ENCODE measurements at places on chromosomes 6 and 20.

DNA sequence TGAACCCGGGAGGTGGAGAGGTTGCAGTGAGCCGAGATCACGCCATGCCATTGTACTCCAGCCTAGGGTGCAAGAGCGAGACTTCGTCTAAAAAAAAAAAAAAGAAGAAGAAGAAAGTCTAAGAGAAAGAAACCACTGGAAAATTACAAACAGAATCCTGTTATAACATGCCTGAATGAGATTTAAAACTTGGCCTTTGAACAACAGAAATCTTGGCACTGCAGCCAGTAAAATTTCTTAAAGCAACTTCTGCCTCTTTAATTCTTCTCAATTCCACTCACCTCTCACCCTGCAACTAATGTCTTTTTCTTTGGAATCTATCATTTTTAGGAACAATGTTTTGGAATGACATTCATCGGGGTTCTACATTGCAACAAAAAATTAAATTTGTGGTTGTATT is 26.3 kb downstream of the PM20D2 start:
- DNase-seq: no peak

DNA sequence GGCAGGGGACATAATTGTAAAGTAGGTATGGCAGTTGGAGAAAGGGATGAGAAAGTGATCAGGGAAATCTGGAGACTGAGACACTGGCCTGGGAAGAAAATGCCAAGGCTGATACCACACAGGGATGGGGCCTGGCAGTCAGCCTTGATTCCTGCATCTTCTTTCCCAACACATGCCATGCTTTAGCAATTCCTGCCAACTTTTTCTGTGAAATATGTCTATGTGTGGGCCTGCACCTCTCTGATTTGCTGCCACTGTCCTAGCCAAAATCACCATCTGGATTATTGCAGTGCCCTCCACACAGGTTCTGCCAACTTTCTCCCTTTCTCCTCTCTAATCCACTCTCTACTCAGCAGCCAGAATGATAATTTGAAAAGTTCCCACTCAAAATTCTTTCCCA is 759.8 kb upstream of the CITED2 start:
- DNase-seq: no peak

GRCh38 chr6:7512320-7512719 is 29.2 kb upstream of the DSP start:
- no peak for DNase-seq

- no peak for DNase-seq
Measured at GRCh38 chr20:1376007-1376406, 16.8 kb downstream of the FKBP1A start.

- DNase-seq: no peak
Measured at GRCh38 chr6:23797041-23797440, 329.0 kb upstream of the NRSN1 start.

- DNase-seq: no peak
Measured at GRCh38 chr6:168905451-168906090, 348.1 kb downstream of the THBS2 start.

DNA sequence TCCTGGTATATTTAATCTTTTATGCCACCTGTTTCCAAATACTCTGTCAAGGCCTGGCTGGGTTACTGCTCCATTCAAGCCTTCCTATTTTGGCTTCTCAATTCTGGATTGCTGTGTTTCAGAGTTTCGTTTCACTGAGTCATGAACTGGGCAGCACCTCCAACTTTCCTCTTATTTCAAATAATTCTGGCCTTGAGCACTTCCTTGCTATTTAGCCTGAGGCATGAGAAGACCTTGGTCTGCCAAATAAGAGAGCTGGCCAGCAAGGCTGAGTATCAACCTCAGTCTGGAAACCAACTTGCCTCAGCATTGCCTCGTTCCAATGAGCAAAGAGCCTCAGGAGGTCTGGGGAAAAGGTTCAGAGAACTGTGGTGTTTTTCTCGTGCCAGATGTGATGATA is 66.6 kb downstream of the TNFAIP3 start:
- DNase-seq: peak; percentile 97

DNA sequence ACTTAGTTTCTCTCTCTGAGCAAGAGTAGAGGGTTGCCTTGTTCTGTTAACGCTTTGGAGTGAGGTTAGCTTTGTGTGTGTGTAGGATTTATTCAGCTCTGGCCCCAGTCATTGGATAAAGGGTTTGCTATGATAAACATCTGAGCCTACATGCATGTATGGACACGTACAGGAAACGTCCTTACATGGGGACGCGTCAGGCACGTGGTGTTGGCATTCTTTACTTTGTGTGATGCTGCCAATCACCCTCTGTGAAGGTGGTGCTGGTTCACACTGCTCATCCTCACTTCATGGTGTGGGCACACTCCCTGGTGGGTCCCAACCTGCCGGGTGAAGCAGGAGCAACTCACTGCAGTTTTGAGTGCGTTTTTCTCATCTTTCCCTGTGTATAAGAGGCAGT is 53.4 kb upstream of the CD93 start:
- no peak for DNase-seq

DNA sequence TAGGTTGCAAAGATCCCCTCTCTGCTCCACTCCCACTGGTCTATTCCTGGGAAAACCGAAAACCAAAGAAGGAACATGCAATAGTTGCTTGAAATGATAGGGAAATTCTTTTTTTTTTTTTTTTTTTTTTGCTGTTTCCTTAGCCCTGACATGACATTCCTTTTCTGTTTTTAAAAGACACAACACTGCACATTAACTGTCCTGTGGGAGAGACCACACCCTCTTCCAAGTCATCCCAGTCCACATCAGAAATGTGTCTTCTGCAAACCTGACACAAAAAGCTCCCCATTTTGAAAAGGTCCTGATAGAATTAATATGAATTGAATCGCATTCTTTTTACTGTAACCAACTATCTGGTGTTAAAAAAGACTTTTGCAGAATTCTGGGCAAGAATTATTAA is 43.4 kb upstream of the RIPOR2 start:
- no peak for DNase-seq

DNA sequence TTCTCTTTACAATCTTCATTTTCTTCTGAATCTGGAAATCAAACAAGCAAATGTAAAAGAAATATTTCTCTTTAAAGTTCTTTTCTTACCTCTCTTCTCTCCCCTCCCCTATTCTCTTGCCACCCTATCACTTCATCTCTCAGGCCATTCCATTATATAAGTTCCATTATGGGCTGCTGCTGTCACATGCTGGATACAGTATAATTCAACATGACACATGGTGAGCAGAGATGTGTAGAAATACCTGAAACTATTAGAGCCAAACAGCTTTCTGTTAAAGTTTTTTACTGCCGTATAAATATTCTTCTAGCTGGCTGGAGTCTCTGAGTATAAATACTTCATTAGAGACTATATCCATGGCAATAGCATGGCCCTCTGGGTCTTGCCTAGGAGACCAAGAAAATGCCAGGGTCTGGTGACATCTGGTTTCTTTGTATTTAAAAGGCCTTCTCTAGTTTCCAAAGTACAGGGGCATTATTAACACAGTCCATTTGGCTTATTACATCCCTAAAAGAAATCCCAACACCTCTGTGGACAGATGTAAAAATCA is 139.6 kb downstream of the TFAP2B start:
- no peak for DNase-seq

DNA sequence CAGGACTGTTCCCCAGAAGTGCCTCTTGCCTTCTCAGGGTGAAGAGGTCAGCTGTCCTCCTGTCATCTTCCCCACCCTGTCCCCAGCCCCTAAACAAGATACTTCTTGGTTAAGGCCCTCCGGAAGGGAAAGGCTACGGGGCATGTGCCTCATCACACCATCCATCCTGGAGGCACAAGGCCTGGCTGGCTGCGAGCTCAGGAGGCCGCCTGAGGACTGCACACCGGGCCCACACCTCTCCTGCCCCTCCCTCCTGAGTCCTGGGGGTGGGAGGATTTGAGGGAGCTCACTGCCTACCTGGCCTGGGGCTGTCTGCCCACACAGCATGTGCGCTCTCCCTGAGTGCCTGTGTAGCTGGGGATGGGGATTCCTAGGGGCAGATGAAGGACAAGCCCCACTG is 9.8 kb downstream of the PI16 start:
- no peak for DNase-seq

DNA sequence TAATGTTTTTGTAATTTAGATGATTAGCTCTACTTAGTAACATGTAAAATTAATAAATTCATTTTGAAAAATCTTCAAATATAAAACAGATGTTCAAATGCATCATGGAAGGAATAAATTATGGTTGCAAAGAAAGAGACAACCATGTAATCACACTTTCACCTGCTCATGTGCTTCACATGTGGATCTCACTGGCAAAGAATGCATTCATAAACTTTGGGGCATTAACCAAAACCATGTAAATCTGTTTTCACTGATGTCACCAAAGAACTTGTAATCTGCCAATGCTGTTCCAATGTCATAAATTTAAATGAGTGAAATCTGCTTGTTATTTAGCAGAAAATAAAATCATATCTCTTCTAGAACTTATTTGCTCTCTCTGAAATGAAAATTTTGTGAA is 142.7 kb downstream of the TENT5A start:
- no peak for DNase-seq

- DNase-seq: no peak
Measured at GRCh38 chr20:45836841-45837240, 3.2 kb downstream of the SNX21 start.

DNA sequence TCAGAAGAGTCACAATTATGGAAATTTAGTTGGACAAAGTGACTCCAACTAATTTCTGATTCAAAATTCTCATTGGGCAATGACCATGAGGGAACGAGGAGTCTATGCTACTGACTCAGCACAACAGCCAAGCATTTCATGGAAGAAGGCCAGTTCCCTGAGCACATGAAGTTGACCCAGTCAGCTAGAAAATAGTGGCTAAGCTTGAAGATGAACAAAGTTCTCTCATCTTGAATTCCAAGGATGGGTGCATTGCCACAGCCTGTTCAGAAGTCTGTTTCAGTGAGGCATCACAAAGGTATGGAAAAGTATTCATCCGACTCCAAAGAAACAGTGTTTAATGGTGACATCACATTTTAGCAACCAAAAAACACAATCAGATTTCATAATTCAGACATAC is 676.9 kb downstream of the HACE1 start:
- DNase-seq: no peak

- DNase-seq: no peak
Measured at GRCh38 chr6:118500130-118501015, 47.7 kb upstream of the PLN start.

GRCh38 chr6:133833949-133834359 is 55.0 kb upstream of the TCF21 start:
- no peak for DNase-seq

DNA sequence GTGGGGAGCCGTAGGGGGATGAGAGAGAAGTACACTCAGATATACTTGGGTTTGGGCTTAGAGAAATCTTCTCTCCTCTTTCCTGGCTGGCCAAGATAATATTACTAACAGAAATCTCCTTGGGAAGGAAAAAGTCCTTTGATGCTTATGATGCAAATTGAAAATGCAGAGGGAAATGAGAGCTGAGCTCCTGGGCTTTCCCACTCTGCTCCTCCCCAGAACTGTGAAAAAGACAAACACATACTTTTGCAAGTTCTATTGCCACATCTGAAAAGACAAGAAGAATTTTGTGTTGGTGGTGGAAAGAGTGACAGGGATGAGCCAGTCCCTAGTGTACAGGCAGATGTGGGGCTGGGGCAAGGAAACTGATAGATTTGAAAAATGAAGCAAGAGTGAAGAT is 185.9 kb downstream of the ANKRD60 start:
- no peak for DNase-seq

DNA sequence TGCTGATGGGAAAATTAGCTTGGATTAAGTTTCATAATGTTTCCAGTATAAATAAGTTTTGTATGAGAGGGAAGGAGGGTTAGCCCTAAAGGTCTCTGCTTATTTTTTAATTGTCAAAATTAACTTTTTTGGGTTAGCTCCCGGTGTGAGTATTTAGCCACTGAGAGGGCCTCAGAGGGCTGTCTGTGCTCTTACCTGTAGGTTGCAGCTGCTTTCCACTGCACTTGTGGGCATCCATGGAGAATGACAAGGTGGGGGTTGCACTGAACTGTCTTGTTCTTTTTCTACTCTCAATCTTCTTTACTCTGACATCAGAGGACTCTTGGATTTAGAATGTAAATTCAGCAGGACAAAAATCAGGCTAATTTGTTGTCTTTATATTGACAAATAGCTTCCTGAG is 81.4 kb downstream of the CD164 start:
- no peak for DNase-seq

GRCh38 chr20:57567471-57568079 is 6.7 kb downstream of the PCK1 start:
- DNase-seq: no peak

DNA sequence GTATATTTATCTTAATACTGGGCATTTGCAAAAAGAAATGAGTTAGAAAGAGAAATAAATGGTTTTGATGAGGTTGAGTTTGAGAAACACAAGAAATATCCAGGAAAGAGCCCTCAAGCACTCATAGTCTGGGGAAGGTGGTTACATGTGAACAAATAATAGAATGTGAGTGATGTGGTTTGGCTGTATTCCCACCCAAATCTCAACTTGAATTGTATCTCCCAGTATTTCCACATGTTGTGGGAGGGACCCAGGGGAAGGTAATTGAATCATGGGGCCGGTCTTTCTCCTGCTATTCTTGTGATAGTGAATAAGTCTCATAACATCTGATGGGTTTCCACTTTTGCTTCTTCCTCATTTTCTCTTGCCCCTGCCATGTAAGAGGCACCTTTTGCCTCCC is 334.1 kb downstream of the COL12A1 start:
- peak; percentile 47 for DNase-seq

- DNase-seq: no peak
Measured at GRCh38 chr6:144478483-144478882, 193.3 kb downstream of the UTRN start.

- no peak for DNase-seq
Measured at GRCh38 chr6:33418690-33419291, 884 bp upstream of the CUTA start.

- DNase-seq: no peak
Measured at GRCh38 chr6:119215885-119216590, 133.5 kb downstream of the MAN1A1 start.

DNA sequence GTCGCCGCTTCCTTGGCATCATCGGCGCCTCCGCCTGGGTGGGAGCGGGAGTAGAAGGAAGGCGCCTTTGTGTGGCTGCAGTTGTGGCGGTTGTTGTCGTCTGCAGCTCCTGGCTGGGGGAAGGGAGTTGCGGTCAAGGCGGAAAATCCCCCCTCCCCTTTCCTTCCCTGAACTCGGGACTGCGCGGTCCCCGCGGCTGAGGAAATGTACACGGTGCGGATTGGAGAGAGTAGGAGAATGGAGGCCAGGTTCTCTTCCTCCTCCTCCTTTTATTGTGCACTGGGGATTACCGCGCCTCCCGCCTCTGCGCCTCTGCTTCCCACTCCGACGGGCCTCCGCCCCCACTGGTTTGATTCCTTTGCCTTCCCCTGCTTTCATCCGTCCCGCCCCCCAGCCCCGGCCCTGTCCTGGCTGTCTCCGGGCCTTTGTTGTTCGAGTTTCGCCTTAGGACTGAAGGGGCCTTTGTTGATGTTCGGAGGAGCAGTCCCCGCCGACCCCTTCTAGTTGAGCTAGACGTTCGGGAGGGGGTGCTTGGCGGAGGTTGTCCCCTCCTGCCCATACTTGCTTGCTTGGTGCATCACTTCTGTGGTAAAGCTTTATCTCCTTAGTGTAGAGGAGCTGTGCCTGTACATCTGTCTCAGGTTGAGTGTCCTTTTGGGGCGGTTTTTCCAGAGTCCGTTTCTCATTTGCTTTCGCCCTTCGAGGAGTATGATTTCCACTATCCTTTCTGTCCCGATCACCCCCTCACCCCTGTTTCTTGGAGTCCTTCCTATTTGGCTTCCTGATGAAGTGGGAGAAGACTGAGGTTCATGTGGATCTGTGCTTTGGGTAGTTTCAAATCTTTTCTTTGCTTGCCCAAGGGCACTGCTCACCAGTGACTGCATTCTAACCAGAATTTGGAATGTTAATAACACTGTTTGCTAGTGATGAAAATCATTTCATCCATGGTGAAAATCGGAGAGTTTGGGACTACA is 764 bp downstream of the ZNF292 start:
- no peak for DNase-seq
